AG09319 (cell line): ENCODE measurements at places on chromosomes 5 and 9.

DNA sequence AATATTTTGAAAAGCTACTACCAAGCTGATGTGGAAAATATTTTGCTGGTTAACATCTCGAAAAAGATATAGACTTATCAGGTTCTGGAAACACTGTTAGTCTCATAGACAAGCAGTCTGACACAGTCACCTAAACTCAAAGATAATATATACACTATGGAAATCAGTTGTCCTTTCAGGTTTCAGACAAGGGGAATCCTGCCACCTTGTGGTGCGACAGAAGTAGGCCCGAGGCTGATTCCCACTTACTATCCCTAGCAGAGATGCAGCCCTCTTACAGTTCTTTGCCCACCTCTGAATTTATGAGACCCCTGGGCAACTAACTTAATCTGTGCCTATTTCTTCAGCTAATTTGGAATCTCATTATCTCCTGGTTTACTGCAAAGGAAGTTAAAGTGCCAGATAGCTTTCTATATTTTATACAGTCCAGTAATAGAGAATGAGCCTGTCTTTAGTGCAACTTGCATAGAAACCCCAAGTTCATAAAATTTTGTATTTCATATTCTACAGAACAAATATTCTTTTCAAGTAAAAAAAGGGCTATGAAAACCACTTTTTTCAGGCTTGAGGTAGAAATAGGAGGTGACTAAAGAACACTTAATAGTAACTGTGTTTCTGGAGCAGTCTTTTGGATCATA, 16.9 kb downstream of the RAD1 start:
- DNase-seq: peak; percentile 41

- DNase-seq: no peak
Observed at GRCh38 chr5:114407783-114408182, 45.9 kb downstream of the KCNN2 start.

DNA sequence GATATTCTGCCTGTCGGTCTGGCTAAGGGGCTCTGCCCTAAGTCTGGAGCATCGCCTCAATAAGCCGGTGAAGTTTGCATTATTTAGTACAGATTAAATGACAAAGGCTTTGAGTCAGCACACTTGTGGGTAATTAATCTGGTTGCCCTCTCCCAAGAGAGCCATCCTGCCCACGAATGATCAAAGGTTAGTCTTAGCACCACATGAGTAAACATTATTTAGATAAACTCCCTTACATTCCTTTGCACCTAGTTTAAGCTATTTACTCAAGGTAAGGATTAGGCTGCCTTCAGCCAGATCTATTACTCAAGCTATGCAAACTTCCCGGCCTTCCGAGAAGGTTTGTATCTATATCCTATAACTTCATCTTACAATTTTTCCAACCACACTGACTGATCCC, 572.1 kb downstream of the CHSY3 start:
- no peak for DNase-seq

DNA sequence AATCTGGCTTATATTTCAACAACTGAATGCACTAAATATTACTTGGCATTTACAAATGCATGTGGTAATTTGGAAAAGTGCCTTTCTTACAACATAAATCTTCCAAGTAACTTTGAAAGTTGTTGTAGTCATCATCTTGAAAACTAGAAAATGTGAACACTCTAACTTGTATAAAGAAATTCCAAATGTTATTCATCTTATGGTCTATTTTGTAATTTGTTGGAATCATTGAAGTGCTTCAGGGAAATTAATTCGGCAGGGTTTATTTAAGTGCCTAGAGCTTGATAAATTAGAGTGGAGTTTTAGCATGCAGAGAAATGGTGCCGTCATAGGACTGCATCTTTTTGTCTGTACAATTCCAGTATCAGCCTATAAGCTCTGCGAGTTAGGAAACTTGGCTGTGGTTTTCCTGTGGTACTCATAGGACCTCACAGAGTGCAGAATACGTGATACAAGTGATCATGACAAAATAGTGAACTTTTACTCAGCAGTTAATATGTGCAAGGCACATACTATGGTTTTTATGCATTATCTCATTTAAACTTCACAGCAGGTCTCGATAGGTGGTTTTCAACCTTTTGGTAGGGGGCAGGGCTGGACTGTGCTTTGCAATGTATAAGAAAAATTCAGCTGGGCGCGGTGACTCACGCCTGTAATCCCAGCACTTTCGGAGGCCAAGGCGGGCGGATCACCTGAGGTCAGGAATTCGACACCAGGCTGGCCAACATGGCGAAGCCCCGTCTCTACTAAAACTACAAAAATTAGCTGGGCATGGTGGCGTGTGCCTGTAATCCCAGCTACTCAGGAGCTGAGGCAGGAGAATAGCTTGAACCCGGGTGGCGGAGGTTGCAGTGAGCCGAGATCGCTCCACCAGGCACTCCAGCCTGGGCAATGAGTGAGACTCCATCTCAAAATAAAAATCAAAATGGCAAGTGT, 79.6 kb downstream of the RAI14 start:
- peak; percentile 56 for DNase-seq

- DNase-seq: peak; percentile 24
Observed at GRCh38 chr5:134600600-134600999, 32.0 kb downstream of the SAR1B start.

- DNase-seq: no peak
Observed at GRCh38 chr5:96628406-96628805, 33.8 kb upstream of the CAST start.

DNA sequence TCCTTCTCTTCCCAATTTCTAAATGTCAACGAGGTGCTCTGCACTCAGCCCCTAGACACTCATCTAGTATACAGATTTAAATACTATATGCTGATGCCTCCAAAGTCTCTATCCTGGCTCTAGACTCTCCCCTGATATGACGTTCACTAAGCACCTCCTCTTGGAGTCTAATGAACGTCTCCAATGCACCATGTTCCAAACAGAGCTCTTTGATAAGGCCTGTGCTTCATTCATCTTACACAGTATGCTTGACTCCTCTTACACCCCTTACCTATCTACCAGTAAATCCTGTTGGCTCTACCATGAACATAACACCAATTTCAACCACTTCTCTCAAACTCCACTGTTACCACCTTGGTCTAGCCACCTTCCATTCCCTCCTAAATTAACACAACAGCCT, 25.7 kb downstream of the OXCT1 start:
- DNase-seq: no peak

DNA sequence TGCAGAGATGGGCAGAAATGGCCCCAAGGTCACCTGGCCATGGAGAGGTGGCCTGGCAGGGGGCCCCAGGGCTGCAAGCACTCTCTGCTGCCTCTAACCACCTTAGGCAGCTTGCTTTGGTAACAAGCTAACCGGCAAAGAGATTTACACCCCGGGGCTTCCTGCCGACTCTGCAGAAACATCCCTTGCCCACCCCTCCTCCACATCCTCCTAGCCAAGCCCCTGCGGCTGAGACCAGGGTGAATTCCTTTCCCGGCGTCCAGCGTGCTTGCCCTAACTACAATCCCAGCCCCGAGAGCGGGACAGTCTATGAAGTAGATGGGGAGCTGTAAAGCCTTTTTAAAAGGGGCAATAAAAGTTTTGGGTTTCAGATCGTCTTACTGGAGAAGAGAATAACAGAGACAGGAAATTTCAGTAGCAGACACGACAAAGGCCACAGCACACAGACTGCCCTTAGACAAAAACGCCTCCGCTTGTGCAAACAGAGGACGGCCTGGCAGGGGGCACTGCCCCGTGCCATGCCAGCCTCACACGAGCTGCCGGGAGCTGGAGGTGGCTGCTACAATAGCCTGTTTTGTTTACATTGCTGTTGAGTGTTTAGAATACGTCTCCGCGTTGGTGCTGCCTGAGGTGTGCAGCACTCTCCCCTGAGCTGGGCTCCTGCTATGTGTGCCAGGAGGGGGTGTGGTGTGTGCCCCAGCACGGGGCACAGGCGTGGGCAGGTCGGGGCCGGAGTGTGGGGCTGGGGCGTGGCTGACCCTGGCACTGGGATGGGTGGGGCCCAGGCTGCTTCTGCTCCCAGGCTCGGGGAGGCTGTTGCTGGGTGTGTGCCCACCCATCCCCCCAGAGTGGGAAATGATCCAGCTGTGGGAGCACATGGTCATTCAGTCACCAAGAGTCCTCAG, 15.3 kb downstream of the MYMK start:
- no peak for DNase-seq

- no peak for DNase-seq
Observed at GRCh38 chr9:105503881-105504280, 54.0 kb upstream of the FKTN start.

DNA sequence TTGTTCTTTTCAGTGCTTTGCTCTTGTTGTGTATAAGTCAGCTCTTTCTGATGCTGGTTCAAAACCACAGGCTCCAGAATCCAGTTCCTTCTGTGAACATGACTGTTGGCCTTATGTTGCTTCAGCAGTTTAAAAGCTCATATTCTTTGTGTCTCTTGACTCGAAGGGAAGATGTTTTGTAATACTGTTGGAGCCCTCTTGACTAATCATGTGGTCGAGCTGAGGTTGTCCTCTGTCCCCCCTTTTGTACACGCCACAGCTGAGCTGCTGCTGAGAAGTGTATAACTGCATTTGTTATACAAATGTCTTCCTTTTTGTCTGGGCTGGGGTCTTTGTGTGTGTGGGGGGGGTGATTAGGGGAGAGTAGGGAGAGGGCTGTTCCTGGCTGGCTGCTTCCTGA, 35.8 kb downstream of the SLC36A1 start:
- DNase-seq: no peak

- DNase-seq: peak; percentile 95
Observed at GRCh38 chr5:15533129-15533893, 33.3 kb downstream of the FBXL7 start.

DNA sequence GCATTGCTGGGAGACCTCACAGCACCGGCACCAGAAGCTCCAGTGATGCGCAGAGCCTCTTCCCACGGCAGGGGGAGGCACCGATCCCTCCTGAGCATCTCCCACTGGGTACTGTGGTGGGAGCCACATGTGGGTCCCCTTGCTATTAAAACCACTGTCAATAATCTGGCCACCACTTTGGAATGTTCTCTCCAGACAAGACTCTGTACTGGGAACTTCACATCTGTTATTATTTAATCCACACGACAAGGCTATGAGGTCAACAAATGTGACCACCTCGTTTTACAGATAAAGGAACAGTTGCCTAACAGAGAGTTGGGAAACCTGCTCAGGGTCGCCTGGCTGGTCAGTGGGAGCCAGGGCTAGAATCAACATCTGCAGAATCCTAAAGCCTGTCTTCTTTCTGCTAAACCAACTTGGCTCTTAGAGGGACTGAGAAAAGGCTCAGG, 72.7 kb downstream of the EPB41L4B start:
- DNase-seq: no peak

DNA sequence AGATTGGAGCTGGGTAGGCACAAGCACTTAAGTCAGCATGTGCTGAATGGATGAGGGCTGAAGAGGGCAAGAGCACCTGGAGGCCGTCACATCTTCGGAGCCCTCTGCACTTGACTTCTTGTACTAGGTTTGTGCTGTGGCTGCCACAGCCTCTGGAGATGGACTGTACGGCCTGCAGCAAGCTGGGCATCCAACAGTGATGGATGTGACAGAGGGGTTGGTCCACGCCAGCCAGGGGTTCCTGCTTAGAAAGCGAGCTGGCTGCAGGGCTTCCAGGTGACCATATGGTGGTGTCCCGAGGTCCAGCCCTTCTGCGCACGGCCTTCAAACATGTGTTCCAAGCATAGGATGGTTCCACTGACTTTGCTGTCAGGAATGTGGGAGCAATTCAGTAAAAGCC, 65.1 kb upstream of the PHYKPL start:
- no peak for DNase-seq

DNA sequence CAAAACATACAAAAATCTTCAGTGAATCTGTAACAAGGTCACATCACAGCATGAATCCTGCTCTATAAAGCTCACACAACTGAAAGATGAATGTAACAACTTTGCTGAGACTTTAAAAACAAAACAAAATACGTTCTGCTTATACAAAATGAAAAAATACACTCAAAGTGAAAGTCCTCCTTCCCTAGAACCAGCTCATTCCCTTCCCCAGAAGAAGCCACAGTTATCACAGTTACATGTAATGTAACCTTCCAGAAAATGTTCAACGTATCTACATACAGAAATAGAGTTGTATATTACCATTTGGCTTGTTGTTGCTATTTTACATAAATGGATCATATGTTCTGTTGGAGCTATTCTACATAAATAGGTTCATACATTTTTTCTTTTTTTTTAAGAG, 2.6 kb downstream of the AUH start:
- DNase-seq: no peak
